ENCODE measurements at places on chromosomes 5 and 9.

DNA sequence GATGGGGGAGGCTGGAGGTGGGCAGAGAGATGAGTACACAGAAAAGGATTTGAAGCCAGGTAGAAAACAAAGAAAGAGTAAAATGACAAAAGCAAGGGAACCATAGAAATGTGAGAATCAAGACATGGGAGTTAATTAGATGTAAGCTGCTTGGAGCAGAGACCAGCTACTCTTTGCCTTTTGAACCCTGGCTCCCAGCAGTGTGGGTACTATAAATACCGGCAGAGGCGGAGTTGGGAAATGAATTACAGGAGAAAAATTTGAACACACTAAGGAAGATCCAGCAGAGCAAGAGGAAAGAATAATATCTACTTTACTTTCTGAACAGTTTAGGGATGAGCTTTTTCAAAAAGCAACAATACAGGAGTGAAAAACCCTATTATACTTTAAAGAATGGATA, 36.5 kb downstream of the KIF24 start:
- no peak for DNase-seq

DNA sequence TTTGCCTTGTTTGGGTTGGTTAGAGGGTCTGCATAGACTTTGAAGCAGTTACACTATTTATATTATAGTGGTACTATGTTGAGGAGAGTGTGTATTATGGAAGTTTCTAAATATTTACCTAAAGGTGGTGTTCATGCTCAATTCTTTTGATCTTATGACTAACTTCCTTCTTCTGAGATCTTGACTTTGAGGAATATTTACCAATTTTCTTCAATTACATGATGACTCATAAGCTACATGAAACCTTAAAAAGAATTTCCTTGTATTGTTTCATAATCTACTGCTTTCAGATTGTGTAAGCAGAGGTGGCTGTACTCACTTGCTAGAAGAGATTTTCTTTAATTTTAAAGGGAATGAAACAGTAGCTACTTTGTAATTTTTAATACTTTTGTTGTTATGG, 276.1 kb downstream of the TAF11L14 start:
- DNase-seq: peak; percentile 63

- DNase-seq: no peak
Measured at GRCh38 chr9:37953775-37954437, 50.0 kb upstream of the SLC25A51 start.

GRCh38 chr5:38420246-38420645, 136.2 kb downstream of the LIFR start:
- no peak for DNase-seq

GRCh38 chr5:179900711-179901110, 7.0 kb downstream of the TBC1D9B start:
- no peak for DNase-seq

- no peak for DNase-seq
Measured at GRCh38 chr9:93586290-93587057, 10.1 kb downstream of the PHF2 start.

- DNase-seq: peak; percentile 39
Measured at GRCh38 chr9:101705135-101705661, 33.2 kb downstream of the GRIN3A start.

GRCh38 chr9:134619983-134620661, 21.5 kb upstream of the COL5A1 start:
- no peak for DNase-seq

DNA sequence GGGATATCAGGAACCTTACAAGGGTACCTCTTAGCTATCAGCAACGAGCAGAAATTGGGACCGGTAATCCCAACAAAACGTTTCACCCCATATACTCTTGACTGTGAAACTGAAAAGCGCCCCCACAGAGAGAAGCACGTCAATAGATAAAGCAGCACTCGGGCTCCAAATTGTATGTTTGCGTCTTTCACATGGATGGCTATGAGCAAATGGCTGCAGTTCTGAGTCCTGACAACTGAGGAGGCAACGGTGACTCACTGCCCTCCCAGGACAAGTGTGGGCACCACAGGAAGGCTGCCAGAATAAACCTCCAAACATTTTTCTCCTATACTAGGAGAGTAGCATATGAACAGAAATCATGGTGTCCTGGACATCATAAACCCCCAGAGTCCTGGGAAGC, 36.6 kb downstream of the SEMA4D start:
- DNase-seq: no peak

GRCh38 chr5:58066557-58066956, 393.3 kb downstream of the PLK2 start:
- no peak for DNase-seq

Data from HL-60 (cell line).